ENCODE measurements at places on chromosomes 12 and 14.

GRCh38 chr14:53849549-53849948 lies 107.1 kb downstream of the BMP4 start:
- DNase-seq: no peak

DNA sequence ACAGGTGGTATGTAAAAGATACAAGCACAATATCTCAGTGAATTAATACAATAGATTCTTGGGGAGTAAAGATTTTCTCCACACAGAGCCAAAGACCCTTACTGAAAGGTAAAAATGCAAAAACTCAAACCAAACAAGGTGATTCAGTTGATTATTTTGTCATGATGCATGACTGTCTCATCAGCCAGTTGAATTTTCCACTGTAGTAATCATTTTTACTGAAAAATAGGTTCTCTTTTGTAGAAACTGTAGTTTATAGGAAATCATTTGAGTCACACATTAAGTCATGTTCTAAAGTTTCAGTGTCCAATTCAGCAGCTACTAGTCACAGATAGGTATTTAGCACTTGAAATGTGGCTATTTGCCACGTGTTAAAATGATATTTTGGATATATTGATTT lies 53.6 kb downstream of the PPFIA2 start:
- DNase-seq: no peak

- no peak for DNase-seq
These were observed 10.0 kb upstream of the GPR19 start for GRCh38 chr12:12705838-12706520.

- no peak for DNase-seq
These were observed 96.7 kb upstream of the SSTR1 start for GRCh38 chr14:38111046-38111445.

DNA sequence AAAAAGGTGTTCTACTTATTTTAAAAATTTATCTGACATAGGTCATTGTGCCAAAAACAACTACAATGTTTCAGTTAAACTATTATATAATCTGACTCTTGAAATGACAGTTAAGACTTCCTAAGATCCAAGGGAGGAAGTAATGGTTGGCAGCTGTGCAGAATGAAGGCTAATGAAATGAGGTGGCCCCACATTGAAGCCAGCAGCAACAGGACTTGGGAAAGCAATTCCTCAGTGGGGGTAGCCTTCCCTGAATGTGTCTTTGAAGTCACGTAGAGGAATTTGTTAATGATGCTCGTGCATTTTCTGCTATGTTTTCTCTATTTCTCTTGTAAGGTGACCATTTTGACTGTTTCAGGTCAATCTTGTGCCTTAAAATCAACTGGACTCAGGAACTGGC lies 162.4 kb upstream of the DAAM1 start:
- DNase-seq: peak; percentile 34

DNA sequence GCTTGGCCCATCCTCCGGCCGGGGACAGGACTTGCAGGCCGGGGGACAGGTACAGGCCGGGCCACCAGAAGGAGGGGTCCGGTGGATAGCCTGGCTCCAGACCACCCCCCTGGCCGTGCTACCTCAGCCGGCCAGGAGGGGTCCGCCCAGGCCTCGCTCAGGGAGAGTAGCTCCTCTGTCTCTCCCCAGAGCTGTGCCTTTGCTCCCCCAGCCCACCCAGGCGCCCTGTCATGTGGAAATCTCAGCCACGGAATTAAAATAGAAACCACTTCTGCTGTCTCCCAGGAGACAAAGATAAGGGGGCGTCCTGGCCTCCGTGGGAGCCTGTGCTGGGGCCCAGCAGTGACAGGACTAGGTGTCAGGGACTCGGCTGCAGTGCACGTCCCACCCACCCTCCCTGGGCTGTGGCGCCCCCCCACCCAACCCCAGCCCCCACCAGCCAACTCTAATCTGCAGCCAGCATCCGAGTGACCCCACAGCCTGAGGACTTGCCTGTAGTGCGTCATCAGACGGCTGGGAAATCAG lies 3.3 kb upstream of the CRIP2 start:
- DNase-seq: no peak

- DNase-seq: no peak
These were observed 204.8 kb upstream of the GARIN6 start for GRCh38 chr12:99442758-99443157.

DNA sequence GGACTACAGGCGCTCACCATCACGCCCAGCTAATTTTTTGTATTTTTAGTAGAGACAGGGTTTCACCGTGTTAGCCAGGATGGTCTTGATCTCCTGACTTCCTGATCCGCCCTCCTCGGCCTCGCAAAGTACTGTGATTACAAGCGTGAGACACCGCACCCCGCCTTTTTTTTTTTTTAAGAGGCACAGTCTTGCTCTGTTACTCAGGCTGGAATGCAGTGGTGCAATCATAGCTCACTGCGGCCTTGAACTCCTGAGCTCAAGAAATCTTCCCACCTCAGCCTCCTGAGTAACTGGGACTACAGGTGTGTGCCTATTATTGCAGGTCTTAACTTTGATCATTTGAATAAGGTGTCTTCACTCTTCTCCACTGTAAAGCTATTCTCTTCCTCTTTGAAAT lies 5.3 kb upstream of the GLTP start:
- DNase-seq: no peak

DNA sequence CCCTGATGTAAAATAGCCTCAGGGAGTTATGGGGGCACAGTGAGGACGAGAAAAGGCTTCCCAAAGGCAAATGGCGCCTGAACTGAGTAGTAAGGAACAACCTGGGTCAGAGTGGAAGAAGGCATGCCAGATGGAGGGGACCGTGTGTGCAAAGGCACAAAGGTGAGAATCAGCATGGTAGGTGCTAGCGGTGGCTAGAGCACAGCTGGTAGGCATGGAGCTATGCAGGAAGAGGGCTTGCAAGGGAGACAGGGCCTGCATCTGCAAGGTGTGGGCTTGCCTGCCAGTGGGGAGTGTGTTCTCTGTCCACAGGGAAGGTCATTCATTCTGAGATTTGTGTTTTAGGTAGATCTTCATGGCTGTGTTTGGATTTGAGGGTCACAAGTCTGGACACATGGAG lies 18.5 kb upstream of the HSP90AA1 start:
- DNase-seq: no peak

- no peak for DNase-seq
These were observed 1.1 kb upstream of the NUDT4 start for GRCh38 chr12:93376436-93377251.

DNA sequence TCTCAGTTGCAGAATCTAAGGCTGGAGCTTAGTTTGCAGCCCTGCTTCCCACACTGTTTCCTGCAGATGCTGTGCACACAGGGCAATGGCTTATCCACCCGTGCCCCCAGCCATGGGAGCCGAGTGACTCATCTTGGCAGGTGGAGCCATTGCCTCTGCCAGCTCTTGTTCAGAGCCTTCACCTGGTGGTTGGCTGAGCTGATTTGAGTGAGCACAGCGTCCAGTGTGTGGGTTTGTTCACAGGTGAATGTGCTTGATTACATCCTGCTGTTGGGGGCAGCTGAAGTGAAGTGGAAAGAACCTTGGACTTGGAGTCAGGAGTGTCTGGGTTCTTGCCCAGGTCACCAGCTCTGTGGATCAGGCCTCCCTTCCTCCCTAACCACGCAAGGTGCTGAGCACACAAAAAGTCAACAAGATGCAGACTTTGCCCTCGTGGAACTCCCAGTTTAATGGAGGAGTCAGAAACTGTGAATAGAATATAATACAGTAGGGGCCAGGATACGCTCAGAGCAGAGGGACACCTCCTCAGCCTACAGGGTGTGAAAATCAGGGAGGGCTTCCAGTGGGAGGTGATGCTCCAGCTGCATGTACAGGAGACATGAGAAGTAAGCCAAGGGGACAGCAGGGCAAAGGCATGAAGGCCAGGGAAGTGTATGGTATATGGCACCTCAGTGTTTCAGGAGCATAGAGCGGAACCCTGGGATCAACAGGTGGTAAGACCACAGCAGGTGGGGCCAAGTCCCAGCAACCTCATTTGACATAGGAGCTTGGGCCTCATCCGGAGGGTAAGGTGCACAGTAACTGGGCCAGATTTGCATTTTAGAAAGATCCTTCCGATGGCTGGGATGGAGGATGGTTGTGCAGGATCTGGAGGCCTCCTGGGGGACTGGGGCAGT lies 22.8 kb downstream of the JDP2 start:
- peak; percentile 49 for DNase-seq

GRCh38 chr12:4445156-4446101 lies at the start of gene FGF6:
Gene FGF6, minus strand, starts transcription at chr12:4445815. Its CDS starts 245 bp downstream, at chr12:4445570.
- DNase-seq: no peak

DNA sequence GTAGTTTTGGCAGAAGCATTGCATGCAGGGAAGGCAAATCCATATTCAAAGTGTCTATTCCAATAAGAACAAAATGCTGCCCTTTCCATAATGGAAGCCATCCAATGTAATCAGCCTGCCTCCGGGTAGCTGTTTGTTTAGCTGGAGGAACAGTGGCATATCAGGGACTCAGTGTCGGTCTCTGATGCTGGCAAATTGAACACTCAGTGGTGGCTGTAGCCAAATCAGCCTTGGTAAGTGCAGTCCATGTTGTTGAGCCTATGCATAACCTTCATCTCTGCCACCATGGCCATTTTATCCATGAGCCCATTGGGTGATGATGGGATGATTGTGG lies 147.8 kb upstream of the MAX start:
- DNase-seq: no peak

DNA sequence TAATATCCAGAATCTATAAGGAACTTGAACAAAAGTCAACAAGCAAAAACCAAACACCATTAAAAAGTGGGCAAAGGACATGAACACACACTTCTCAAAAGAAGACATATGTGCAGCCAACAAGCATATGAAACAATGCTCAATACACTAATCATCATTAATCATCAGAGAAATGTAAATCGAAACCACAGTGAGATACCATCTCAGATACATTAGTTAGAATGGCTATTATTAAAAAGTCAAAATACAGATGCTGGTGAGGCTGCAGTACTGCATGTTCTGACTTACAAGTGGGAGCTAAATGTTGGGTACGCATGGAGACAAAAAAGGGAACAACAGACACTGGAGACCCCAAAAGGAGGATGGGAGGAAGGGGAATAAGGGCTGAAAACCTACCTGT lies 67.1 kb downstream of the BLTP3B start:
- no peak for DNase-seq

DNA sequence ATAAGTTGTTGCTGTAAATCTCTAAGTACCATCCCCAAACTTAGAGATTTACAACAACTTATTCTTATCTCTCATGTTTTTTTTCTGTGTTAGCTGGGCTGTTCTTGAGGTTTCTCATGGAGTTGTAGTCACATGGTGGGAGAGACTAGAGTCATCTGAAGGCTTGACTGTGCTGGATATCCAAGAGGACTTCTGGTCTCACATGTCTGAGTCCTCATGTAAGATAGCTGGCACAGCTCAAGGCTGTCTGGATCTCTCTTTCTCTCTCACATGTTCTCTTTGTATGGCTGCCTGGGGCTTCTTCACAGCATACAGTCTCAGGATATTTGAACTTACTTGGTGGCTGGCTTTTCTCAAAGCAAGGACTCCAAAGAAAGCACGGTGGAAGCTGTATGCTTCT lies 63.8 kb downstream of the DACT1 start:
- no peak for DNase-seq

- no peak for DNase-seq
These were observed 159.3 kb downstream of the FBXL14 start for GRCh38 chr12:1435044-1435443.

- no peak for DNase-seq
These were observed 28.6 kb downstream of the CMKLR1 start for GRCh38 chr12:108310489-108310888.

DNA sequence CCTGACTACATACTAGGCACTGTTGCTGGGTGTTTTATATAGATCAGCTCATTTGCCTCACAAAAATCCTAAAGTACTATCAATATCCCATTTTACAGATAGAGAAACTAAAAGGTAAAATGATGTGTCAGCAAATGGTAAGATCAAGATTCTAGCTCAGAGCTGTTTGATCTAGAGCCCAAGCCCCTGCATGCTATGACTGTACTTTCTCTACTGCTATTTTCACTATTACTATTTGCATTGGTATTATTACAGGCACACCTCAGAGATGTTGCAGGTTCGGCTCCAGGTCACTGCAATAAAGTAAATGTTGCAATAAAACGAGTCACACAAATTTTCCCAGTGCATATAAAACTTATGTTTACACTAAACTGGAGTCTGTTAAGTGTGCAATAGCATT lies 10.9 kb downstream of the ISCU start:
- DNase-seq: no peak

DNA sequence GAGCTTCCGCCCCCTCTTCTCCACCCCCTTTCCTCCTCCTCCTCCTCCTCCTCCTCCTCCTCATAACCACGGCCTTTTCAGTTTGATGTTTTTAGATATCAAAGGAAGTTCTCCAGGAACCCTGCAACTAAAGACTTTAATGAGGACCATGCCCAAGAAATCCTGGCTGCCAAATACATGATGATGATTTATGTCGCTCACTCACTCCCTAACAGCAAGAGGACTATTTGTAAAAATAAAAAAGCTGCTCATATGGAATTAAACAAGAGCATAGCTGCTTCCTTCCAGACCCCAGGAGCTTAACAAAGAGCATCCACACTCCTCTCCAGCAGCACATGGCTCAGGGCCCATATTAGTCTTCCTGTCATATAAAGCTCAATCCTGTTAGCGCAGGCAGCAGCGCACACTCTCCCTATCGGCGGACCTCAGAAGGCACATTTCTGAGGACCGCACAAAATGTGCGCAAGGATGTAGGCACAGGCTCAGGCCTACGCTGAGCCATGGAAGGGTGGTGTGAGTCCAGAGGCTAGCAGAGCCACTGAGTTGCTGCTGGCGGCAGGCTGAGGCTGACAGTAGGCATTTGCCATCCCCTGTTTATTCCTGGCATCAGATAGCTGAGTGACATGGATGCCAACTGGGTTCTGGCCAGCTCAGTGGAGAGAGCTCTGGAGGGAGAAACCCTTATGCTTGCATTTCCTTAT lies 232.8 kb downstream of the MSRB3 start:
- DNase-seq: peak; percentile 91

DNA sequence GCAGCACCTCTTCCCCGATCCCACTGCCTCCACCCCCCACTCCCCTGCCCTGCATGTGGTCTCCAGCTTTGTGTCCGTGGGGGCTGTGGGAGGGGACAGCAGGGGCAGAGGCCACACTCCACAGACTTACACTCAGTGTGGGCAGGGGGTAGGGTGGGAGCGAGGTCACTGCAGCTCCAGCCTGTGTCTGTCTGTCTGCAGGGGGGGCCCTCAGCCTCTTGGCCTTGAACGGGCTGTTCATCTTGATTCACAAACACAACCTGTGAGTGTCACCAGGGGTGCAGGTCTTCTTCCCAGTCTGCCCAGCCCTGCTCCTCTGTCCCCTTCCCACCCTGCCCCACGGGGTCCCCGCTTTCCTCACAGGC lies 6.5 kb downstream of the NOC4L start:
- DNase-seq: no peak

DNA sequence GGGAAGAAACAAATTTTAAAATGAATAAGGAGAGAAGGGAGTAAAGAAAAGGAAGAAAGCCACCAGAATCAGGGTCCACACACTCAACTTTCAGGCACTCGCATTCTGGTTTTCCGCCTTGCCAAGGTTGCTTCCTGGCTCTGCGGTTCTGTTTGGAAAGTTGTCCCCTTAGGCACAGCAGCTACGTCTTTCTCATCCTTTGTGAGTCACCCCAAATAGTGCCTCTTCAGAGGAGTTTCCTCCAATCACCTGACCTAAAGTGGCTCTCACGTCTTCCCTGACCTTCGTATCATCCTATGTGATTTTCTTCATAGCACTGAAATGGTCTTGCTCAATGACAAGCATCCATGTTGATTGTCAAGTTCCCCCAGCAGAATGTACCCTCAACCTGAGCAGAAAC lies 99.5 kb upstream of the TMCC3 start:
- DNase-seq: no peak

All from MG63 (cell line).